ENCODE measurements at places on chromosomes 16 and 17.

DNA sequence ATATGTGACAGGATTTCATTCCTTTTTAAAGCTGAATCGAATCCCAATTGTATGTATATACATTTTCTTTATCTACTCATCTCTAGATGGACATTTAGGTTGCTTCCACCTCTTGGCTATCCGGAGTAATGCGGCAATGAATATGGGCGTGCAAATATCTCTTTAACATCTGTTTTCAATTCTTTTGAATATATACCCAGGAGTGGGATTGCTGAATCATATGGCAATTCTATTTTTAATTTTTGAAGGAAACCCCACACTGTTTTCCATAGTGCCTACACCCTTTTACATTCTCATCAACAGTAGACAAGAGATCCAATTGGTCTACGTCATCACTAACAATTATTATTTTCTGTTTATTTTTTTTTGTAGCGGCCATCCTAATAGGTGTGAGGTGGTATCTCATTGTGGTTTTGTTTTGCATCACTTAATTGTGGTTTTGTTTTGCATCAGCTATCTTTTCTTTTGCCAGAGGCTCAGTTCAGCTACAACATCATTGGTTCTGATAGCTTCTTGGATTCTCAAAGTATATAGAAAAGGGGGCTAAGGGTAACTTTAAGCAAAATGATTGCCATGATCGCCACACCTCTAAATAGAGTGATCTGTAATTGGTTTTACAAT is 25.6 kb upstream of the MAP2K6 start:
- peak; percentile 68 for DNase-seq

GRCh38 chr16:69511651-69512050 is 54.1 kb upstream of the NFAT5 start:
- no peak for DNase-seq

DNA sequence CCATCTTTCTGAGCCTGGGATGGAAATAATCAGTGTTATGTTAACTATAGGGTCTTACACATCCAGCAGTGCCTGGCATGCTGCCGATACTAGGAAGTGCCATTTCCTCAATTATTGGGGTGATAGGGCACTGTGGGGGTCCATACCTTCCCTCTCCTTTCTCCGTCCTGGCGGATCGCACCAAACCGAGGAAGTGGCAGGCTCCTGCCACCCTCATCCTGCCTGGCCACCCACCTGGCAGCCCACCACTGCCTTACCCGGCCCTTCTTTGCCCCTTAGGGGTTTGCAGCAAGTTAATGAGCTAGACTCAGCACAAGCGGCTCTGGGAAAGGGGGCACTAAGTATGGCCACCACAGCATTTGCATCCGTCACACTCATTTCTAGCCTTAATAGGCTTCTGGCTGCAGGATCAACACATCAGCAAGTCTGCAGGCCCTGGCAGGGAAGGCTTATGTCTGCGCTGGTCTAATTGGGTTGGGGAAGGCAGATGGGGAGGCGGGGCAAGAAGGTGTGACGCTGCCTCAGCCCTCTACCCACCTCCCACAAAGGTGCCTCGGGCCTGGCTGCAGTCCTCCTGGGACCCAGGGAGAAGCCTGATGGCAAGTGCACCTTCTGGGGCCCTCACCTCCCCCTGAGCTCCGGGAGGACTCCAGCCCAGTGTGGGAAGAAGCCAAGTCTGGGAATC is 28.6 kb downstream of the DCAKD start:
- DNase-seq, result no peak

DNA sequence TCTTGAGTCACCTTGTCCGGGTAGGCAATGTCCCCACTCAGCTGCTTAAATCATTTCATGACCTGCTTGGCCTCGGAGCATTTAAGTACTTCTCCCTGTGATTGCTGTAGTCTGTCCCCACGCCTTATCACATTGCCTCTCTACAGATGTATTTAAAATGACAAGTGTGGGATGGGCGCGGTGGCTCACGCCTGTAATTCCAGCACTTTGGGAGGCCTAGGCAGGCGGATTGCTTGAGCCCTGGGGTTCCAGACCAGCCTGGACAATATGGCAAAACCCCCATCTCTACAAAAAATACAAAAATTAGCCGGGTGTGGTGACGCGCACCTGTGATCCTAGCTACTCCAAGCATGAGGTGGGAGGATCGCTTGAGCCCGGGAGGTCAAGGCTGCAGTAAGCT is 1.3 kb upstream of the GJC1 start:
- no peak for DNase-seq

DNA sequence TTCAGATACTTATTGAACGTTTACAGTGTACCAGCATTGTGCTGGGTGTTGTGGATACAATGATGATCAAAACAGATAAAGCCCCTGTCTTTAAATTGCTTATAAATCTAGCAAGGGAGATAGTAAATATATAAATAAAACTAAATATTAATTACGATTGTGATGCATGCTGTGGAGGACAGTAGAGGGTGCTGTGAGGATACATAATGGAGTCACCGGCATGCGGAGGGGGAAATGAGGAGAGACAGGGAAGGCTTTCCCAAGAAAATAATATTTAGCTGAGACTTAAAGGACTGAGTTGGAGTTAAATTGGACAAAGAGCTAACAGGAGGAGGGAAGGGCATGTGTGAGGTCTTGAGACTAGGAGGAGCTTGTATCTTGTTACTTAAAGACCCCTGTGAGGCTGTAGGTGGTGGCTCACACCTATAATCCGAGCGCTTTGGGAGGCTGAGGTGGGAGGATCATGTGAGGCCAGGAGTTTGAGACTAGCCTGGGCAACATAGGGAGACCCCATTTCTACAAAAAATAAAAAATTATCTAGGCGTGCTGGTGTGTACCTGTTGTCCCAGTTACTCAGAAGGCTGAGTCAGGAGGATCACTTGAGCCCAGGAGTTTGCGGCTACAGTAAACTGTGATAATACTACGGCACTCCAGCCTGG is 2.4 kb downstream of the DHRS7B start:
- peak; percentile 54 for DNase-seq

- peak; percentile 81 for DNase-seq
Measured at GRCh38 chr17:16584273-16584995, 15.4 kb upstream of the ZNF287 start.

GRCh38 chr17:61770752-61771533 is 92.4 kb downstream of the BRIP1 start:
- peak; percentile 83 for DNase-seq
